Stimulated activated CD8-positive, alpha-beta memory T cell treated with anti-CD3 and anti-CD28 coated beads, Interleukin-15, amount 100 ng/mL, for 4 hours (primary cell): ENCODE measurements at places on chromosomes 3 and 15.
A peak's percentile ranks its signal among the peaks of the same experiment; 100 is the strongest.

- no peak for DNase-seq
These were observed 41.4 kb downstream of the CRTC3 start for GRCh38 chr15:90571063-90571541.

GRCh38 chr3:148360051-148360450, 337.7 kb upstream of the AGTR1 start:
- DNase-seq: no peak

GRCh38 chr3:118272991-118273390, 761.7 kb downstream of the IGSF11 start:
- no peak for DNase-seq

- no peak for DNase-seq
These were observed 225.9 kb upstream of the LRRN1 start for GRCh38 chr3:3573341-3573740.

- no peak for DNase-seq
These were observed 107.0 kb downstream of the SHOX2 start for GRCh38 chr3:157999246-157999645.

- DNase-seq: no peak
These were observed 1475.1 kb downstream of the OTOL1 start for GRCh38 chr3:162971715-162972114.

GRCh38 chr3:4387210-4388204, 79.6 kb downstream of the SUMF1 start:
- no peak for DNase-seq

GRCh38 chr3:14947886-14948608, 664 bp downstream of the NR2C2 start:
- peak; percentile 92 for DNase-seq

DNA sequence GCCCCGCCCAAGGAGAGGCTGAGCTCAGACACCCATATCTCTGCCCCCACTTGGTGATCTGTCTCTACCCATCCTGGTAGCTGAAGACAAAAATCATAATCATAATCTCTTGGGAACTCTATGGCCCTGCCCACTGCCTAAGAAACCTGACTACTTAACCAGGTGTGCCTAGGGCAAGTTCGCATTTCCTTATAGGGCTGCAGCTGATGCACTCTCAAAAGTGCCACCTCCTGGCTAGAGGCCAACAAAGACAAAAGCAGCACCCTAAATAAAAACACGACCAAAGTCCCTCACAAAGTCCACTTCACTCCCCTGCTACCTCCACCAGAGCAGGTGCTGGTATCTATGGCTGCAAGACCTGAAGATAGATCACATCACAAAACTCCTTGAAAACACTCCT, 250.4 kb upstream of the SLITRK3 start:
- DNase-seq: no peak

- no peak for DNase-seq
These were observed 13.5 kb downstream of the PPP4R2 start for GRCh38 chr3:73010158-73010557.

DNA sequence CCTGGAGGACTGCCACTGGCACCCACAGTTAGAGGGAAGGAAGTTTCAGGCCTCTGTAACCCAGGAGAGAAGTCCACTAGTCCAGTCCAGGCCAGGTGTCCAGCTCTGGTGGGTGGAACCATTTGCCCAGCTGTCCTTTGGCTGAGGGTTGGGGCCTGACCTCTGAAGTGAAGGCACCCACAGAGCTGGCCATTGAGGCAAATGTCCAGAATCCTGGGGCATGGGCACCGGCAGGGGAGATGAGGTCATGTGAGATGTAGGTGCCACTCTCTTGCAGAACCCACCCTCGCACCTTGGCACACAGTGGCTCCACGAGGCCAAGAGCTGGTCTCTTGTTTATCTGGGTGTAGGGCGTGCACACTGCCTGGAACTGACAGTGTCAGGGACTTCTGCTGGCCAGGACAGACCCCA, 162.8 kb downstream of the SMAD6 start:
- DNase-seq: no peak

DNA sequence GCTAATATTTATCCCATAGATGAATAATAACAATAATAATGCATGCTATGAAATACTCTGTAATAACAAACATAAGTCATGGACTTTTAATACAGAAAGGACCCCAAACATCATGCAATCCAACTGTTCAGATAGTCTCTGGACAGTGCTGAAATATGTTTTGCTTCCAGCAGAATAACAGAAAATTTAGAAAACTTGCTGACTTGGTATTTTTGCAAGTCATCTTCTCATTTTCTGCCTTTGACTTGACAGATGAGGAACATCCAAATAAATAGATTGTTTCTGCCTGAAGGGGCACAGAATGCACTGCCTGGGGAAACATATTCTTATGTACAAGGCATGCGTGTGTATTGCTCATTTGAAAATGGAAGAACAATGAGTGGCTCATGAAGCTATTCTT, 442.4 kb upstream of the GRM7 start:
- no peak for DNase-seq

DNA sequence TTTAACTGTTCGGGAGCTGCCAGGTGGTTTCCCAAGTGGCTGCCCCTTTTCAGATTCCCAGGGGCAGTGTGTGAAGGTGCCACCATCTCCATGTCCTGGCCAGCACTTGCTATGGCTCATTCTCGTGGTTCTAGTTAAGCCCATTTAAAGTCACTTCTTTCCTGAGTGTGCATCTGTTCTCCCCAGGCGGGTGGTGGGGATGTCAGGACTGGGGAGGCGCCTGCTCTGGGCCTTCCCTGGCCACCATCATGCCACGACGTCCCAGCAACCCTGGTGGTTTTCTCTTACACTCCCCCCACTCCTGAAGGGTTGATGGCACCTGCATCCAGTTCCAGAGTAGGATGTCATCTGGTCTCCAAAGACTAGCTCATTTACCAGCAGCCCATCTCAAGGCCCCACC, 56.8 kb upstream of the TAMM41 start:
- DNase-seq: no peak

GRCh38 chr15:25175033-25175788, 220.4 kb downstream of the SNRPN start:
- no peak for DNase-seq

DNA sequence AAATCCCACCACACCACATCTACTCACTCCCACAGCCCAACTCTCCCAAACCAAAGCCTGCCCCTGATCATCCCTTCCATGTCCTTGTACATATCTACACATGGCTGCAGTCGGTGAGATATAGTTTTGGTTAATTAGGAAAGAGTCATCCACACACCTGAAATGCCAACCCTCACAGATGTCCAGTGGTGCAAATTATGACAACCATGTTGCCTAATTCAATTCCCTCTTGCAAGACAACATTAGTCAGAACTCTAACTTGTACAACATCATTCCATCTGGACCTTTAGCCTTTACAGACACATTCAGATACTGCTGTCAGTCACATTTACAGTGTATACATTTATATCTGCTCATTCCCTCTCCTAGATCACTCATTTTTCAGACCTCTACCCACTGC, 41.2 kb downstream of the TUBGCP4 start:
- DNase-seq: no peak

DNA sequence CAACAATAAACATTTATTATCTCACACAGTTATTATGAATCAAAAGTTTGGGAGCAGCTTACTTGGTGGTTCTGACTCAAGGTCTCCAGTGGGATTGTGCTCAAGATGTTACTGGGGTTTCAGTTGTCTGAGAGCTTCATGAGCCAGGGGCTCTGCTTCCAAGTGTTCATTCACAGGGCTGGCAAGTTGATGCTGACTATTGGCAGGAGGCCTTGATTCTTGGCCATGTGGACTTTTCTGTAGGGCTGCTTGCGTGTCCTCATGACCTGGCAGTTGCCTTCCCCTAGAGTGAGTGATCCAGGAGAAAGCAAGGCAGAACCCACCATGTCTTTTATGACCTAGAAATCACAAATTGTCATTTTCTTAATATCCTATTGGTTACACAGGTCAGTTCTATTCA, 87.2 kb upstream of the TNFAIP8L3 start:
- no peak for DNase-seq
